ENCODE measurements at places on chromosomes 2 and 18. TPM values are rescaled to one million over a fixed set of nuclear protein-coding genes. Genes with fewer than 3 reads are reported as not detected.

DNA sequence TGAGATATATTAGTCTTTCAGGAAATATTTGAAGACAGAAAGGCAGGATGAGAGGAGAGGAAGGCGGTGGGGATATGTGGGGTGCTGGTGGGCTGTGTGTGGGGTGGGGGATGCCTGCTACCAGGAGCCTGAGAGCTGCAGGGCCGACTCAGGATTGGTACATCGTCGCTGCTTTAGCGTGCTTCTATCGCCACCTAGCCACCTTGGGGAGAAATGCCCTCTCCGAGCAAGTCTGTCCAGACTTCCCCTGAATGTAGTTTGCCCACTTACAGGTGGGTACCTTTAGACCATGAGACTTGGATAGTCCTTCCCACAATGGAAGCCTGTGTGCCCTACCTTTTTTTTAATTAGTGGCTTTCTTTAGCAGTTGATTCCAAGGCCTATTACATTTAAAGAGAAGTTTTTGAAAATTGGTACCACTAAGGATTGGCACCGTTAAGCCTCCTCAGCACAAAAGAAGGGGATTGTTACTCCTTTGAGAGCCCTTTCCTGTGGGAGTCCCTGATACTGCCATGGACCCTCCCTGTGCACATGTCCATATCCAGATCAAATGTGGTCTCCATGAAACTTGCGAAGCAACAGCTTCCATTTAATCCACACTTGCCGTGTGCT, 114.1 kb upstream of the NDUFV2 start:
- DNase-seq = peak; percentile 38

Gene C1QL2
- not detected for polyA plus RNA-seq

Gene OTOS
- not detected for polyA plus RNA-seq

DNA sequence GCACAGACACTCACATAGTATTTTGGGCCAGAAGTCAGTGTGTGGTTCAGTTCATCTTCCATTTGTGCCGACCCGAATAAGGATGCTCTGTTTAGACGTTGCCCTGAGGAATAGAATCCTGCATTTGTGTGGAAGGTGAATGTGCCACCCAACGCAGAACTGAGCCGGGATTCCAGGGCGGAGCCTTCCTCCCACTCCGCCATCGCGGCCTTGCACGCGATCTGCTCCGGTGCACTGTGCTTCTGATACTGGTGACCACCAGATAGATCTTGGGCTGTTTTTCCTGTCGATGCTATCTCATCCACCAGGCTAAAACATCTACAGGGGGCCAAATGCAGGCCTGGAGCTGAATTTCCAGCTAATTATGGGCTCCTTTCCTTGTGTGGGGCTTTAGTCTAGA, 29.6 kb upstream of the SNTG2 start:
- no peak for DNase-seq

Measured in renal cortex interstitium (tissue), 15 donors.